ENCODE measurements at places on chromosomes 4 and X.

- DNase-seq, result no peak
These were observed 79.9 kb downstream of the SLC9A6 start for GRCh38 chrX:136065044-136065671.

GRCh38 chrX:13697455-13697854, 8.5 kb downstream of the RAB9A start:
- no peak for DNase-seq

DNA sequence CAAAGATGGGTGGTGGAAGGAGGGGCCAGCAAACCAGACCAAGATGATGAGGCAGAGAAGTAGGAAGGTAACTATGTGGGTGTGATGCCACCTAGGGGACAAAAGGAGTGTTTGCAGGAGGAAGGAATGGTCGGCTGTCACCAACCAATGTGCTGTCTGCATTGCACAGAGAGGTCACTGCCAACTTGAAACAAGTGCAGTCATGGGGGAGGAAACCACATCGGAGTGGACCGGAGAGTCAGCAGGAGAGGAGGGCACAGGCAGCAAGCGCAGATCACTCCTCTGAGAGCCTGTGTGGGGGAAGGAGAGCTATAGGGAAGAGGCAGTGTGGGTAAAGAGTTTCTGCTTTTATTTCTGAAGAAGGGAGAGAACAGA, 38.5 kb upstream of the FGFBP2 start:
- DNase-seq, result no peak

DNA sequence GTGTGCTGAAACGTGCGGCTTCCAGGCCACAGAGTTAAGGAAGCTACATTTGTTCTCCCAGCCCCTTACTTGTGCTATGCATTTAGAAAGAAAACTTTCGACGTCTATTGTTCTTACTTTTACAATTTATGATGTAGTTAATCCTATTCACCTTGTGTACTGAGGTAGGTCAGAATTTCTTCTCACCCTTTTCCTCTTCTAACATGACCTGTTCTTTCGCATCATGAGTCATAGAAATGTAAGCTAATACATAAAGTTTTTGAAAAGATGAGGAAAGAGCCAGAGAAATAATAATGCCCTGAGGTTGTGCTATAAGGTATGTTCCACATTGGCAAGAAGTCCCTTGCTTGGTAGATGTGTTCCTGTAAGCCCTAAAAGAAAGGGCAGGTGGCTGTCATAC, 298.3 kb downstream of the TRIML1 start:
- no peak for DNase-seq

- no peak for DNase-seq
These were observed 34.1 kb downstream of the FNIP2 start for GRCh38 chr4:158802914-158803313.

- DNase-seq, result no peak
These were observed 402.8 kb upstream of the NWD2 start for GRCh38 chr4:36841583-36842326.

GRCh38 chrX:635428-636090, 5.0 kb downstream of the SHOX start:
- DNase-seq, result no peak
